M059J (cell line): ENCODE measurements at places on chromosomes 4 and X.

GRCh38 chrX:107629540-107629909 lies 1.2 kb downstream of the PRPS1 start:
- peak; percentile 48 for DNase-seq

- peak; percentile 23 for DNase-seq
Measured at GRCh38 chr4:151099976-151100417, 569 bp downstream of the RPS3A start.

GRCh38 chr4:181745933-181746625 lies 497.1 kb upstream of the TENM3 start:
- DNase-seq = peak; percentile 73

- peak; percentile 61 for DNase-seq
Measured at GRCh38 chr4:113442826-113443225, 318.7 kb downstream of the CAMK2D start.

GRCh38 chr4:102732678-102733077 lies 28.1 kb downstream of the MANBA start:
- no peak for DNase-seq

GRCh38 chrX:56572975-56573374 lies 9.5 kb downstream of the UBQLN2 start:
- no peak for DNase-seq

DNA sequence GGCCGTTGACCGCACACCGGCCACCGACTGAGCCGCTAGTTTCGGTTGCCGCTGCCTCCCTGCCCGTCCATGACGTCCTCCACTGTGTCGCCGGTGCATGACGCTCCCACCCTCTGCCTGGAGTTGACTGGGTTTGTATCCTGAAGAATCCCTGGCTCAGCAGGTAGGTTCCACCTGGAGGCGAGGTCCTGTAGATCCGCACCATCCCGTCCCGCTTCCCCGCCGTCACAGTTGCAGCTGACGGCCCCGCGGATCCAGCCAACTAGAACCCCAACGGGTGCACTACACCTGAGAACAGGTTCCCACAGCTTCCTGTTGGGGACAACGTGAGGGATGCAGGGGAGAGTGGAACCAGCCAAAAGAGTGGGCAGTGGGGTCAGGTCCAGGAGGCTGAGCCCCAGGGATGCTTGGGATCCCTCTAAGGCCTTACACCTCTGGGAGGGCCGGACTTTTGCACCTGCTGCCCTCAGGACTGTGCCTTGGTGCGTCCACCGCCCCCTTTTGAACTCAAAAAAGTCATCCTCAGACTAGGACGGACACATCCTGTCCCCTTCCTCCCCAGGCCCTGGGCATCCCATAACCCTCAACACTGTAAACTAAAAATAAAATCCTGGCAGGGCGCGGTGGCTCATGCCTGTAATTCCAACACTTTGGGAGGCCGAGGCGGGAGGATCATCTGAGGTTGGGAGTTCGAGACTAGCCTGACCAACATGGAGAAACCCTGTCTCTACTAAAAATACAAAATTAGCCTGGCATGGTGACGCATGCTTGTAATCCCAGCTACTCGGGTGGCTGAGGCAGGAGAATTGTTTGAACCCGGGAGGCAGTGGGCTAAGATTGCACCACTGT lies 1.1 kb upstream of the SLBP start:
- no peak for DNase-seq

- no peak for DNase-seq
Measured at GRCh38 chr4:88735564-88735963, 37.9 kb upstream of the NAP1L5 start.

DNA sequence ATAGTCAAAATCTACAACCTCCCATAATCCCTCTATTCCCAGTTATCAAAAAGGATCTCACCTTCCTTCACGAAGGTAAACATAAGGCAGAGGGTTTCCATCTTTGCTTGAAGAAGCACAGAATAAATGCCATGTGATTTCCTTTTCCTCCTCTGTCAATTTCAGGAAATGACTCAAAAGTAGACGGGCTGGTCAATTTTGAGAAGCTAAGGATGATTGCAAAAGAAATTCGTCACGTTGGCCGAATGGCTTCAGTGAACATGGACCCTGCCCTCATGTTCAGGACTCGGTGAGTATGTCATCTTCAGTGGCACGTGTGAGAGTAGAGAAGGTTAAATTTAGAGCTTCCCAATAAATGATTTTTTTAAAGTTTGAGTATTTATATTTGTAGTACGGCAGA lies 240.2 kb downstream of the RAPGEF2 start:
- DNase-seq = no peak

GRCh38 chr4:94413085-94413840 lies 38.5 kb upstream of the PDLIM5 start:
- DNase-seq = peak; percentile 40

GRCh38 chr4:38857354-38858096 lies 908 bp upstream of the TLR6 start:
- peak; percentile 93 for DNase-seq

GRCh38 chr4:184590196-184590595 lies 59.1 kb downstream of the CASP3 start:
- DNase-seq = no peak

- DNase-seq = no peak
Measured at GRCh38 chr4:171621646-171622045, 191.6 kb upstream of the GALNTL6 start.

GRCh38 chrX:45824471-45824870 lies 623.8 kb upstream of the DIPK2B start:
- peak; percentile 97 for DNase-seq

DNA sequence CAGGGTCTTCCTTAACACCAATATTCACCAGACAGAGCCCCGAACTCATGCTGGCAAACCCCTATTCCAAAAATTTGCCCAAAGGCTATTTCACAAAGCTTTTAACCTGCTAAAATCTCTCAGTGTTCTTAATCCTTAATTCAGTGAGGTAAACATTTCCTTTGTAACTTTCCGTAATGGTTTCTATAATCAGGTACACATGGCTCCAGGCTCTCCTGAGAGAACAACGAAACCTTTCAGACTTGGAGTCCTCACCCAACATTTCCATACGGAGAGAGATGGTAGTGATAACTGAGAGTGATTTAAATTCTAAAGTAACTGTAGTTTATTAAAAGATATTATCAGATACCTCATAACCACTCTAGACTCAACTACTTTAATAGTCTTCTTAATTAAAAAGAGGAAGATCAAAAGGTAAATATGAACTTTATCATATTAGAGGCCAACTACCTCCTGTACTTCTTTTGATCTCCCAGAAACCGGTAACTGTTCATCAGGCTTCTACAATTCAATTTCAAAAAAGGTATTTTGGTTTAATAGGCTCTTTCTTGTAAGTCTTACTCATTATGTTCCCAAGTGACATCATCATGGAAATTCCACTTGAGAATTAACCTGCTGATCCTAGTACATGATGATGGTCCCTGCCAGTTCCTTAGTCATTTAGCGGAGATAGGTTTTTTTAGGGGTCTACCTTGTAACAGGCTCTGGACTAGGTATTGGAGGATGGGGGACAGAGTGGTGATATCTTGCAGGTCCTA lies 91.4 kb upstream of the UCP1 start:
- DNase-seq = no peak

DNA sequence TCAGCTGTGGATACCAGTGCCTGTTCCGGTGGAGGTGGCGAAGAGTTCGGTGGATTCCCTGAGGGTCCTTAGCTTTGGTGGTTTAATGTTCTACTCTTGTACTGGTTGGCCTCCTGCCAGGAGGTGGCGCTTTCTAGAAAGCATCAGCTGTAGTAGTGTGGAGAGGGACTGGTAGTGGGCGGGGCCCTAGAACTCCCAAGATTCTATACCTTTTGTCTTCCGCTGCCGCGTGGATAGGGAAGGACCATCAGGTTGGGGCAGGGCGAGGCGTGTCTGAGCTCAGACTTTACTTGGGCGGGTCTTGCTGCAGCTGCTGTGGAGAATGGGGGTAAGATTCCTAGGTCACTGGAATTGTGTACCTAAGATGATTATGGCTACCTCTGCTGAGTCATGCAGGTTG lies 390.3 kb downstream of the FAM47A start:
- DNase-seq = no peak
